Foreskin fibroblast (primary cell): ENCODE measurements at places on chromosomes 2 and 18.

DNA sequence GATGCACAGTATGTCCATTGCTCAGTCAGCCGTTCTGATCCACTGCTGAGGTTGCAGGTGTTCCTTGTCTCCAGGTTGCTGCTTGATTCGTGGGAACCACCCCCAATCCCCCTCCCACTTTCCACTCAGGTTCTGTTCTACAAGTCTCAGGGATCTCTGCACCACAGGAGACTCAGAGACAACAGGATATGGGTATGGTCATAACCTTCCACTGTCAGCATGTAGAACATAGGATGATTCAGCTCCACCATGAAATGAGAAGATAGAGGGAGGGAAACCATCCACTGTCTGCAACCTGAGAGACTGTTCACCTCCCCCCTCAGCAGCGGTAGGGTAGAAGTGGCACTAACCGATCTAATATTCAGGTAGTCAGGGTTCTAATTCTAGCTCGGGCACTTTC lies 19.0 kb upstream of the KLF7 start:
- DNase-seq: no peak

GRCh38 chr2:144460727-144461307 lies 59.1 kb downstream of the ZEB2 start:
- no peak for DNase-seq

- DNase-seq: no peak
These were observed 272.2 kb downstream of the PRKCE start for GRCh38 chr2:45923701-45924100.

- DNase-seq: no peak
These were observed 159.3 kb downstream of the CYRIA start for GRCh38 chr2:16506366-16506765.

DNA sequence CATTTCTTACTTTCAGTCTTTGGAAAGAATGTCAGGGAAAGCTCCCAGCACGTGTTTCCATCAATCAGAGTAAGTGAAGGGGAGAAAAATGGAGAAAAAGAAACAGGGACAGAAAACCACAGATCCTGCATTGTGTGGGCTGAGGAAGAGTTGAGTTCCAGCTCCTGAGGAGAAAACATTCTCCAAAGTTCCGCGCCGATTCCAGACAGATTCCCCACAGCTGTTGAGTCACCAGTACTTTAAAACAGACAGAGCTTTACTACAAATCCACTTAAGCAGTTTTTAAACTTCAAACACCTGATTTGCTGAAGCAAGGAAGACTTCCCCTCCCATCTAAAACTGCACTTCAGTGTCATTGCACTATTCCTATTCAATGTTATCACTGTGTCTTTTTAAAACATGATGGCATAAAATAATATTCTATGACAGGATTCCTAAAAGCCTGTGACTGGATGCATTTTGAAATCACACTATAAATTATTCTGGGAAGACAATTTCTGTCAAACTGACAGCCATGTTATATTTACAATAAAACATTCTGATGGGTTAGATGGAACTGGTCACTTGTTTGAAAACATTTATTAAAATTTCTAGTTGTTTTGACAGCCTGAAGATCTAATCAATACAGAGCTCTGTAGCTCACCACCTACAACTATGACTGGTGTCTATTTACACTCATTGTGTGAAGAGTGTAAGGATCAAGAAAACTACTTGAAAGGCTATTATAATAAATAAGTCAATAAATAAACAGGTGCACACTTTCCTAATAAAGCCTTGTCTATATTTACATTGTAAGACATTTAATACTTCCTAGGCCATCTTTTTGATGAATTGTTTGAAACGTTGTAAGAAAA lies 40.9 kb downstream of the TCF4 start:
- DNase-seq: peak; percentile 36

DNA sequence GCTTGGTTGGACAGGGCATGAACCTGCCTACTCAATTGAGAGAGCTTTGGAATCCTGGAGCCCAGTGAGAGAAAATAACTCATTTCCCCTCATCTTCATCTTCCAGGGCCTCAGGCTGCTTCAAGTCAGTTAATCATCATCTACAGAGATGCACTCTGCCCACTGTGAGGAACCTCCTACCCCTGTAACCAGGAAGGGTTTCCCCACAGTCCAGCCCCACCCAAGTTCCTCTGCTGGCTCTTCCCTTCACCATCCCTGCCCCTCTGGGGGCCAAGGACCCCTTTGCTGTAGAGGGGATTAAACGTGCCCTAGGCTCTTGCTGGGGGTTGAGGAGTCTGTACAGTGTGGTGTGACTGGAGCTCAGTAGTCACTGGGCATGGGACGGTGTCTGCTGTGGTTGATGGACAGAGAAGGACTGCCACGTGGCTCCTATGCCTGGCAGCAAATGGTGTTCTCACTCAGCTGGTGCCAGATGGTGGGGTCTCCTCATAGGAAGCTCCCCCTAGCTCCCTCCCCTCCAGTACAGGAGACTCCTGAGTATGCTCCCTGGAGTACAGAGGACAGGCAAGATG lies 29.5 kb upstream of the LGALSL start:
- DNase-seq: no peak

DNA sequence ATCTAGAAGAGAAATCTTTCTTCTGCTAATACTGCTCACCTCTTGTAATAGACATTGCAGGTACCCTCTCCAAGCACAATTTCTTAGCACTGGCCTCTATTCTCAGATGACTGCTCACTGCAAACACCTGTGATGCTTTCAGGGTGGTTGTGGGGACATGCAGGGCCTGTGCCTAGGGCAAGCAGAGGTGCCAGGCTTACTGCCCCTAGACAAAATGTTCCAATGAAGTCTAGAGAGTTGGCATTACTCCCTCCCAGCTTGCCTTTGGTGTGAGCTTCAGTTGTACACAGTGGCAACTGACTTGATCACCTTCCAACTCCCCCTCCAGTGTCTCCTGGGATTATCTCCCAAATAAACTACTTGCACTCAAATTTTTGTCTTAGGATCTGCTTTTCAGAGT lies 12.9 kb upstream of the TXNDC2 start:
- DNase-seq: no peak

- no peak for DNase-seq
These were observed 36.0 kb downstream of the PHLPP1 start for GRCh38 chr18:62751341-62751821.

DNA sequence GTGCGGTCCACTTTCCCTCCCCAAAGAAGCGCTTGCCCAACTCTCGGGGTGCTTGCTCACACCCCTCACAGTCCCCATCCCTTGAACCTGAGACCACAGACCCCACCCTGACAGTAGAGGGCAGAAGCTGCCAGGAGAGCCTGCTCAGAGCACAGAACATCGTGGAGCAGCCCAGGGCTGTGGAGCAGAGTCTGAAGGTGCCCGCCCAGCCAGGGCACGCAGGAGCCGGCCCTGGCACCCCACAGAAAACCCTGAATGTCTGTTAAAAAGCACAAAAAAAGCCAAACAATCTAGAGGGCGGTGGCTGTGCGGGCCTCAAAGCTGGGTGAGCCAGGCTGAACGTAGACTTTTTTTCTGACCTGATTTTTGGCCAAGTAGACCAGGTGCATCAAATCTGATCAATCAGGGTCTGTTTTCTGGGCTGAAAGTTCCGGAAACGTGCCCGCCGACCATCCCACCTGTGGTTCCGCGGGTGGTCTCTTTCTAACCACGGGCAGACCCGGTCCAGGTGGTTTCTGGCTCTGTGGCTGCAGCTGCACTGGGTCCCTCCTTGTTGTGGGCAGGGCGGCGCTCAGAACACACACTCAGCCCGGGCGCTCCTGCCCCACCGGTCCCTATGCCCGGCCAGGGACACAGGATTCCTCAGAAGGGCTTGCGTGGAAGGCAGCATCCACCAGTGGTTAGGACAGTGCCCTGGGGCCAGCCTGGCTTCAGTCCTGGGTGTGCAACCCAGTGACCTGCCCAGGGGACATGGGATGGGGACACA lies 66.3 kb downstream of the SLC66A2 start:
- DNase-seq: no peak

GRCh38 chr2:12931186-12931844 lies 214.6 kb downstream of the TRIB2 start:
- DNase-seq: peak; percentile 45
